Stimulated activated CD8-positive, alpha-beta memory T cell treated with anti-CD3 and anti-CD28 coated beads, Interleukin-4, amount 100 ng/mL, for 1 hour (primary cell): ENCODE measurements at places on chromosomes 5 and 9.

DNA sequence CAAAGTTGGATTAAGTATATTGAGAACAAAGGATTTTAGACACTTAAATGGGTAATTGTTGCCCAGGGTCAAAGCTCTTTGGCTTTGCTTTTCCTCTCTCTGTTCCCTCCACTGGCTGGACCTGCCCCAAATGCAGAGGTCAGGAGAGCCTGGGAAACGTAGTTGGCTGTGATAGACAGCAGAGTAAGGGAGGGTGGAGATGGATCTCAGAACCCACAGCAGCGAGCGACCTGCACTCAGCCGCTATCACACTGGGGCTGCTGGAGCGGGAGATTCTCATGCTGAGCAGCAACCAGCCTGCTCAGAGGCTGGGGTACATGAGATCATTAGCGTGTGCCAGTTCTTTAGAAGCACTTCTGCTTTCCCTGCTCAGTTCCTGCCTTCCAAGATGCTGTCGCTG, 71.8 kb upstream of the TTC23L start:
- DNase-seq = no peak

GRCh38 chr5:41097642-41098041, 26.5 kb upstream of the MROH2B start:
- no peak for DNase-seq

DNA sequence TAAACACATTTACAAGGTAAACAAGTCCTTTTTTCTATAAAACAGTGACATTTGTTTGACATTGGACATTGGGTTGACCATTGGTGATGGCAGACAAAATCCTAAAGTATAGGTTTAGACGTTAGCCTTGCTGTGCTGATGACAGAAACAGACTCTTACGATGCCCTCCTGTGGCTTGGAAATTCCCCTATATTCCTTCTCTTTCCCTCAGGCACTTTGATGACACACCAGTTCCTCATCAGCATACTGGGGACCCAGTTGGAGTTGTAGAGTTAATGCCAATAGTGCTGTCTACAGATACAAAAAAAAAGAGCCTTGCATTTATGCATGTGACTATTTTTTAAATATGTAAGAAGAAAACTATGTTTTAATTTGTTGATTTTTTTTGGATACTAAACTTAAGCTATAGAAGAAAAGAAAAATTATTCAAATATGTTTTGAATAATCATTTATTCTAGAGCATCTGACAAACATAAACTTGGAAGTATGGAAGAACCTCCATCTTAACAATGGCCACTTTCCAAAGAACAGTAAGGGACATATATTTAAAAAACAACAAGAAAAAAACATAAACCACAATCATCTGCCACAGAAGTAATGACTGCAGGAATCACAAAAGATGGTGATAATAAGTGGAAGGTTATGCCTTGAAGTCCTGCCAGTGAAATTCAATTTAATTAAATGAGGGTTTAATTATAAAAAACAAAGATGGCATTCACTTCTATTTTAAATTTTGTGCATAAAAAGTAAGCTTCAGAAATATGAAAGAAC, 75.6 kb upstream of the SNCAIP start:
- no peak for DNase-seq

DNA sequence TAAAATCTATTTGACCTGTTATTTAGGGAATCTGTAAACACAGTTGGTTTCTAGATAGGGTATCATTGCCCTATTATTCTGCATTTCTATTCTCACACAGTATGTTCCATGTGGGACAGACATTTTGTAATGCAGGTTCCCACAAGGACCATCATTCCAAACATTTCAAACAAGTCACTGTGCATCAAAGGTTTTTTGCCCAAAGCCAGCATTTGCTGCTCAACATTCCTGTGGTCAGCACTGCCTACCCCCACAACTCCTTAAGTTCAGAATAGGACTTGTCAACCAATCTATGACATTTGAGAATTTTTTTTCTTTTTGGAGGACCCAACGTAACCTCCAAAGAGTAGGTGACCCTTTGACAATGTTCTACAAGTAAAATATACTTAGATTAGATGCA, 95.7 kb downstream of the LPAR1 start:
- DNase-seq = no peak

- no peak for DNase-seq
Observed at GRCh38 chr9:136670576-136671253, 8.0 kb downstream of the EGFL7 start.

DNA sequence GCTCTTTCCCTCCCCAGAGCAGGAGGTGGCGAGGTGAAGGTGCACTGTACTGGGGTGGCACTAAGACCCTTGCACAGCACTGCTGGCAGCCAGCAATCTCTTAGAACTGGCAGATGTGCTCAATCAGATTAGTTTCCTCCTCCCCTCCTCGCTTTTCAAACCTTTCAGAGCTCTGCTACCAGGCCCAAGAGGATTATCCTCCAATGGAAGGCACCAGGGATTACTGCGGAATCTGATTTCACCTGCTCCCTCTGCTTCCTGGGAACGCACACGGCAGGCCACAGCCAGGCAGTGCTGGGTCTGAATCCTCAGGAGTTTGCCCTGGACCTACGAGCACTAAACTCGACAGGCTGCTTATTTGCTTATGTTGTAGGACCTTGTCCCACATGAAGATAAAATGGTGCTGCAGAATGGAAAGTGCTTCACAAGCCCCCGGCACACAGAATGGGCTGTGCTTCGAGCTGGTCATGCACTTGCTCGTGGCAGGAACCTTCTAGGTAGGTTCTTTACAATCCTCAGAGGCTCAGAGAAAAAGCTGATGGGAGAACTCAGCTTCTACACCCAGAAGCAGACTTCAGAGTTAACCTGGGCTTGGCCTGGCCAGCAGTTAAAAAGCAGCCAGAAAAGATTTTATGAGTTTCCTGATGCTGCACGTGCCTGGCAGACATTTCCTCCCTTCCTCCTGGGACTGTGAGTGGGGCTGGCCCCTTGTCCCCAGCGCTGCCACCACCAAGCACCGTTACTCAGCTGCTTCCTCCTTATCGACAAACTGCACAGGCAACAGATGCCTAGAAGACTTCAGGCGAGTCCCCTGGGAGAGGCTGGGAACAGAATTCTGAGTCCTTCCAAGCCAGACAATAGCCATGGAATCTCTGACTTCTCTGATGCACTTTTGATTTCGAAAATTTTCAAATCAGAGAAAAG, 33.1 kb downstream of the FABP6 start:
- no peak for DNase-seq

- DNase-seq = no peak
Observed at GRCh38 chr9:98097836-98098235, 21.2 kb downstream of the TRIM14 start.

DNA sequence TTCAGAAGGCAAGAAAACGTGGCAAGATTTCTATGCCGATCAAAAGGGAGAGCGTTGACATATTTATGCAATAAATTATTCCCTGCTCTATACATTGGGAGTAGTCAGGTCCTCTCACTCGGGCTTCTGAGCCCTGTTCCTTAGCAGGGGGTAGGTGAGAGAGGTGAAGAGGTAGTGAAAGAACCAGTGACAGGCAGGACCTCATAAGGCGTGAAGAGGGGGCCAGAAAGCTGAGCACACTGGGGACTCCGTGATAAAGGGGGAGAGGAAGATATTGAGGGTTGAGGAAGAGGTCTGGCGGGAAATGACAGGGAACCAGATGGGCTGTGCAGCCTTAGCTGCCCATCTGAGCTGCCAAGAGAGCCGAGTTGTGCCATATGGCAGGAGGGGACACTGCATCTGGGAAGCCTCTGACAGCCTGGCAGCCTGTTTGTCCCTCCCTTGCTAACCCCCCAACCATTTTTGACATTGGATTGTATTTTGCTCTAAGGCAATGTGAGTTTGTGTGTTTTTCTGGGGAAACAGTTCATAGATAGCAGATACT, 782 bp upstream of the CDC20B start:
- DNase-seq = no peak

DNA sequence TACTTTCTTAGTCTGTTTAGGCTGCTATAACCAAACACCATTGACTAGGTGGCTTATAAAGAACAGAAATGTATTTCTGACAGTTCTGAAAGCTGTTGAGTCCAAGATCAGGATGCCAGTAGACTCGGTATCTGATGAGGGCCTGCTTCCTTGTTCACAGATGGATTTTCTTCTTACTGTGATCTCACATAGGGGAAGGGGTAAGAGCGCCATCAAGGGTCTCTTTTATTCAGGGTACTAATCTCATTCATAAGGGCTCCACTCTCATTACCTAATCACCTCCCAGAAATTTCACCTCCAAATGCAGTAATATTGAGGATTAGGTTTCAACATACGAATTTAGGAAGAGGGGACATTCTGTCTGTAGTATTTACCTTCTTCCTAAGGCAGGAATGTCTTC, 384.0 kb upstream of the DMAC1 start:
- DNase-seq = no peak

DNA sequence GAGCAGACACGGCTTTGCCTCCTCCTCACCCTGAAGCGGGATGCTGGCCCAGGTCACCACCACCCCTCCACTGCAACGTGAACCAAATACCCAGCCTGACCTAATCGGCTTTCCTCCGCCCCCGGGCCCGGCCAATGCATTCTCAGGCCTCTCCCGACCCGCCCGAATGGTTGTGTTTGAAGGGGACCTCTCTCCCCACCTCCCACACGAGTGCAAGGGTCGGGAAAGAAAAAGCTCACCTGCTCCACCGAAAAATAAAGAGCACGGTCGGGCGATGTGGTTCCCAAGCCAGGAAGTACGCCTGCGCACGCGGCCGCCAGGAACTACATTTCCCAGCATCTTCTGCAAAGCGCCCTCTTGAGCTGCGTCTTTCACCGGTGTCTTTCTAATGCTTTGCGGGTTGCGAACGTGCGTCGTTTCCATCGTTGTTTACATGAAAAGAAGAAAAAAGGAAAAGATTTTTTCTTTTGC, at the start of gene ZNF883:
TSS of gene ZNF883 (minus strand) at position 282 of the 471 bp plus-strand sequence.
- DNase-seq = no peak

- DNase-seq = no peak
Observed at GRCh38 chr9:18012170-18012569, 433.3 kb downstream of the SH3GL2 start.

DNA sequence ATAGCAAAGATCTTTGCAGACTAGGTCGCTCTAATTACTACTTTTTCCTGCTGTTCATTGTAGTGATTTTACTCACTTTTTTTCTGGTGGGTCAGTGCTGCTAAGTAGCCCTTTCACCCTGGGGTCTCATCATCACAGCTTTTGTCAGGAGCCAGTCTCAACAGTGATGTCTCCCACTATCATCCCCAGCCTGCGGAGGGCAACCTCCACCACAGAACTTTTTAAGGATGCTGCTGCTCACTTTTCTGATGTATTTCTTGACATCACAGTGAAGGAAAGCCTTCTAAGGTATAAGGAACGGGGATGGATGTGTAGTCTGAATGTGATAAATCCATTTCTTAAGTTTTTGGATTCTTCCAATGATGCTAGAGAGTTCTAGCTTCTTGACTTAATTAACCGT, 242.5 kb upstream of the RIOK2 start:
- DNase-seq = no peak

DNA sequence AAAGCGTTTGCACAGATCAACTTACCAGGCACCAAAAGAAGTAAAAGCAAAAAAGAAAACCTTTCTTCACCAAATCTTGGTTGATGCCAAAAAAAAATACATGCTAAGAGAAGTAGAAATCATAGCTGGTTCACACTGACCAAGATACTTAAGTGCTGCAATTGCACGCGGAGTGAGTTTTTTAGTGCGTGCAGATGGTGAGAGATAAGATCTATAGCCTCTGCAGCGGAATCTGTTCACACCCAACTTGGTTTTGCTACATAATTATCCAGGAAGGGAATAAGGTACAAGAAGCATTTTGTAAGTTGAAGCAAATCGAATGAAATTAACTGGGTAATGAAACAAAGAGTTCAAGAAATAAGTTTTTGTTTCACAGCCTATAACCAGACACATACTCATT, 36.4 kb upstream of the CCDC152 start:
- DNase-seq = no peak

- no peak for DNase-seq
Observed at GRCh38 chr9:14981291-14981950, 71.2 kb upstream of the FREM1 start.

DNA sequence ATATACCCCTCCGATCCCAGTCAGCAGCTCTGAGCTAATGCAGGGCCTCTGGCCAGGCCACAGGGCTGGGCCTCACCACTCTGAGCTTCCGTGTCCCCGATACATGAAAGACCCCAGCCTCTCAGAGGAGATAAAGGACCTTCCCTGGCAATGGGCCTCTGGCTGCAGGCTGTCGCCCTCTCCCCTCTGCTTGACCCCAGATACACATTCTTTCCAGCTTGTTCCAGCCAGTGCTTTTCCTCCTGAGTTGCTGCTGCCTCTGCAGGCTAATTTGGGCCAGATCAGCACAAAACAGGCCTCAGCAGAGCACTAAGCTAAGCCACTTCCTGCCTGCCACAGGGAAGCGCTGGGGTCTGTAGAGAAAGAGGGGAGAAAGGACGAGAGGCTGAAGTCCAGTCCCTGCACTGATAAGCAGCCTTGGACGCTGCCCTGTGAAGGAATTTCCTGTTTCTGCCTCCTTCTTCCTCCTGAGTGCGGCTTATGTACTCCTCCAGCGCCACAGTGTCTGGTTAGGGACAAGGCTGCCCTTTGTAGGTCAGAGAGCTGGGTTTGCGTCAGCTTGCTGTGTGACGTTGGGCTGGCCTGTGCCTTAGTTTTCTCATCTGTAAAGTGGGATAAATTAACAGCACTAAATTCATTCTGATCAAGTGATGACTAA, 73.0 kb upstream of the IL17B start:
- no peak for DNase-seq

- DNase-seq = no peak
Observed at GRCh38 chr9:33894316-33894715, 77.4 kb downstream of the UBE2R2 start.

DNA sequence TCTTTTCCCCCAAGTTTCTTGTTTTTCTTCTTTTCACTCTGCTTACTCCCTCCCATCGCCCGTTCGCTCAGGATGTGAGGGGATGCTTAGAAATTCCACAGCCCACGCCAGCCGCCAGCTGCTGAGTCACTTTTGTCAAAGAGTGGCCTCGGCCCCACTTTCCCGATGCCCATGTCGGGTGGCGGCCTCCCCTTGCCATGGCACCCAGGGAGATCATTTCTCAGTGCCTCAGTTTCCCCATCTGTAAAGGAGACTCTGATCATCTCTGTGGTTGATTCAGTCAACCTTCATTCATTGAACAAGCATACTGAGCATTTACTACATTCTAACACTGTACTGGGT, 353 bp upstream of the PDGFRB start:
- DNase-seq = no peak

DNA sequence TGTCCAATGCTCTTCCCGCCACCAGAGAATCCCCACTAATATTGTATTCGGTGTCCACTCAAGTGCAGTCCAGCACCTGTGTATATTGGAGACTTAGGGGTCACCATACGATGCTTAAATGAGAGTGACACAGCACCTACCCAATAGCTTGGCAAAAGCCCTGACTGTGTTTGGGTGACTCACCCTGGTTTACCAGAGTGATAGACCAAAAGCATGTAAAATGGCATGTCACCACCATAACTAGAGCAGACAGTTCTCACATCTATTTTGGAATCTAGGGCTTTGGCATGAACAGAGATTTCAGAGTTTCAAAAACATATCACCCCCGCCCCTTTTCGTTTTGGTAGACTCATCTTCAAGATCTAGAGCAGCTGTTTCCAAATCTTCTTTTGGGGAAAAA, 217.3 kb upstream of the RASEF start:
- no peak for DNase-seq
